K562 (cell line): ENCODE measurements at places on chromosomes 1 and 21.
A peak's percentile ranks its signal among the peaks of the same experiment; 100 is the strongest.

DNA sequence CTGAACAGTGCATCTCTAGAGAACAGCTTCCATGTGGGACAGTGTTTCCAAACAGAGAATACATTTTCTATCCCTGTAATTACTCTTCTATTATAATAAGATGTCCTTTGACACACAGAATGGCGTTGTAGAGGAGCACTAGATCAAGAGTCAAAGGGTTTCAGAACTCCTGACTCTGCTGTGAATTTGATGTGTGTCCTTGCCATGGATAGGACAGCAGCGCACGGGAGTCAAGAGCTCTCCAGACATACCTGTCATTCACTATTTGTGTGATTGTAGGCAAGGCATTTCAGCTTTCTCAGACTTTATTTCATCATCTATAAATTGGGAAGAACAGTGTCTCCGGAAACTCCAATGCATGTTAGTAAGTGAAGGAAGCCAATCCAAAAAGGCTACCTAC, 176.4 kb downstream of the RGS7 start:
- no peak for DNase-seq

DNA sequence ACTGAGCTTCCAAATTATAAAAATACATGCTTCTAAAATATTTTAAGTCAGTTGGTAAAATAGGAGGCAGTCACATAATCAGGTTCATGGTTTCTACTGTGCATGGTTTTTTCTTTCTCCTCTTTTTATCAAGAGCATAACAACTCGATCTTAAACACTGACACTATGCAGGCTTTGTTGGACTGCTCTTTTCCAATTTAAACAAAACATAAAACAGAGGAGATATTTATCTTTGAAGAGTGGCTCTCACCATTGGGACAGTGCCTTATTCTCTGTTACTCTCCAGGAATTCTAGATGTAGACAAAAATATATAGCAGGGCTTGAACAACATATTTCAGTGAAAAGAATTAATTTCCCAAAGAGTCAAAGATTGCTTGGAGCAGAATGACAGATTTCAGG, 883.5 kb upstream of the ADGRL2 start:
- DNase-seq, result no peak

DNA sequence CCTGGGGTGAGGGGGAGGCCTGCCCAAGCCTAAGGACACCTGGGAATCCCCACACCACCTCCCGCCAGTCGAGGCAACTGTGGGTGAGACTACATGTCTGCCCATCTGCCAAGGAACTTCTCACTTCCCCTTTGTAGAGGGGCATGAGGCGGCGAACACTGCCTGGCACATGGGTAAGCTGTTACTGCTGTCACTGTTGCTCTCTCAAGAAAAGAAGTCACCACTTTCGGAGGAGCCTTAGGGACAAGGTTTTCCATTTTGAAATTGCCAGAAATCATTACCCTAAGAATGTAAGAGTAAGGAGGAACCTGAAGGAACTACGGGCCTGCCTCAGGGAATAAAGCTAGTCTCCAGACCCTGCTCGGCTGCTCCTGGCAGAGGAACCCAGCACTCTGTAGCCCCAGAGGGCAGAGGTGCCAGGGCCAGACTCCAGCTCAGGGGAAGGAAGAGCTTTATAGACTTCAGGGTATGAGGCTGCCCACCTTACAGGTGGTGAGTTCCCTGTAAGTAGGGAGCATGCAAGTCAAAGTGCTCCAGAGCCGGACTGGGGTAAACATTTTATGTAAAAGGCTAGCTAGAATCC, 23.3 kb downstream of the SLC2A1 start:
- no peak for DNase-seq

GRCh38 chr1:31216016-31216415, 23.7 kb downstream of the NKAIN1 start:
- DNase-seq, result no peak

- DNase-seq, result no peak
Measured at GRCh38 chr1:208078752-208079151, 165.4 kb downstream of the PLXNA2 start.

GRCh38 chr1:61254634-61255357, 172.4 kb downstream of the NFIA start:
- no peak for DNase-seq

- no peak for DNase-seq
Measured at GRCh38 chr21:31078216-31078615, 39.9 kb upstream of the KRTAP19-8 start.

DNA sequence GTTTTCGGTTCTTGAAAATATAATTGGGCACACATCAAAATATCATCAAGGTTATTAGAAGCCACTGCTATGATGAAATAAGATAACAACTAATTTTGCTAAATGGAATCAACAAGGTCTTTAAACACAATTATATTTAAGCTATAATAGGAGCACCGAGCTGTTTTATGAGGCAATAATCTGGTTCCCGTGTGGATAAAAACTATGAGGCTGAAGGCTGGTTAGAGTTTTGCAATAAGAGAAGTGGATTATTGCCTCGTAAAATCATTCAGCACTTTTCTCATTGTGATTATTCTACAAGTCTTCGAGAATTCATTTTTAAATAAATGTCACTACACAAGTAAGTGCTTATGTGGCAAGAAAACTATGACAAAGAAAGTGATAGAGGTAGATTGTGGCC, 975.7 kb upstream of the ADGRL2 start:
- DNase-seq, result no peak

DNA sequence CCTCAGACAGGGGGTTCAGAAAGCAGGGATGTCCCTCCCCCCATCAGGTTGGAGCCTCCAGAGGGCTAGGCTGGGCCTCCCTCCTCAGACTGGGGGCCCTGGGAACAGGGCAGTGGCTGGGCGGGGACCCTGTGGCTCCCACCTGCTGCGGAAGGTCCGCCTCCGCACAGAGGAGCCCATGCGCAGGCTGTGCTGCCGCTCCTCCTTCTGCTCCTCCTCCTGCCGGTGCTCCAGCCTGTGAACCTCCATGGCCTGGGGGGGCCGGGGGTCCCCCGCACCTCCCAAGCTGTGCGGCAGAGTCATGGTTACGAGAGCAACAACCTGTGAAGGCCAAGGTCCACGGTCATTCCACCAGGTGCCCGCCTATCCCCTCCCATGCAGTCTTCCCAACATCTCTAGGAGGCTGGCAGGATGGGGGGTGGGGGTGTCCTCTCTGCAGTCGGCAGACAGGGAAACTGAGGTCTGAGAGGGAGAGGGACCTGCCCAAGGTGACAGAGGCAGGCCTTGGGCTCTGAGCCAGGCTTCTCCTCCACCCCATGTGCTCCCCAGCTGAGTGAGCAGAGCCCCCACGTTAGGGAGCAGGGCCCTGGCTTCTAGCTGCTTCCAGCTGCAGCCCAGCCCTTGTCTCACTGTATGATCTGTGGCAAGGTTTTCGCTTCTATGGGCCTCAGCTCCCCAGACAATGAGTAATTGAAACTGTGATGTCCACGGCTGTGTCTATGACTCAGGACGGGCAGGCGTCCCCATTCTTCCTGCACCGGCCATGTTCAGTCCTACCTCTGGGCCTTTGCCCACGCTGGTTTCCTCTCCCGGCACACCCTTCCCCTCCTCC, 3.4 kb downstream of the MYOM3 start:
- peak; percentile 34 for DNase-seq

GRCh38 chr1:215617979-215618378, 50.9 kb downstream of the KCTD3 start:
- DNase-seq, result no peak

- no peak for DNase-seq
Measured at GRCh38 chr1:232704694-232705680, 75.1 kb upstream of the SIPA1L2 start.

DNA sequence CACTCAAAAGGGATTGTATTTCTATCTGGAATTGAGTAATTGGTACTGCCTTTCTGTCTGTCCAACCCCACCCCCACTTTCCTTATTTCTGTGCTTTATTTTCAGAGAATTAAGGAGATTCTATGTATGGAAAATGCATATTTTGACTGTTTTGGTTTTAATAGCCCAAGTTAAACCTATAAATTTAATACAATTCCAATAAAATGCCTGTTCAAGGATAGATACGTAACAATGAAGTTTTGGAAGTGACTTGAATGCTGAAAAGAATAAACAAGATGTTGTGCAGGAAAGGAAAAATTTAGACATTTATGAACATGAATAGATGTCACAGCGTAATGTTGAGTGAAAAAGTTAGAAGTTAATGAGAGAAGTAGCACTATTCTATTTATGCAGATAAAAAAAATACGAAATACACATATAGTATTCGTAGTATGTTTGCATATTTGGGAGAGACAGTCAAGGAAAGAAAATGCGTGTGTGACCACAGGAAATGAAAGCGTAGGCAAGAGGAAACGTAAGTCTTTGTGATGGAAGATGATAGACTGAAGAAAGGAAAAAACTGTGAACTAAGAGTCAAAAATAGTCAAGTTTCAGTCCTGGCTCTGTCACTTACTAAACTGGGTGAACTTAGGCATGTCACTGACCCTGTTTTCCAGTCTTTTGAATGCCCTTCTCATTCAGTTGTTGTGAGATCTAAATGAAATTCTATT, 62.1 kb downstream of the MEF2D start:
- no peak for DNase-seq

- no peak for DNase-seq
Measured at GRCh38 chr21:31201548-31201947, 142.5 kb downstream of the TIAM1 start.

- no peak for DNase-seq
Measured at GRCh38 chr1:208042868-208043267, 131.9 kb upstream of the CD34 start.

- no peak for DNase-seq
Measured at GRCh38 chr1:213661302-213661701, 326.5 kb upstream of the PROX1 start.

DNA sequence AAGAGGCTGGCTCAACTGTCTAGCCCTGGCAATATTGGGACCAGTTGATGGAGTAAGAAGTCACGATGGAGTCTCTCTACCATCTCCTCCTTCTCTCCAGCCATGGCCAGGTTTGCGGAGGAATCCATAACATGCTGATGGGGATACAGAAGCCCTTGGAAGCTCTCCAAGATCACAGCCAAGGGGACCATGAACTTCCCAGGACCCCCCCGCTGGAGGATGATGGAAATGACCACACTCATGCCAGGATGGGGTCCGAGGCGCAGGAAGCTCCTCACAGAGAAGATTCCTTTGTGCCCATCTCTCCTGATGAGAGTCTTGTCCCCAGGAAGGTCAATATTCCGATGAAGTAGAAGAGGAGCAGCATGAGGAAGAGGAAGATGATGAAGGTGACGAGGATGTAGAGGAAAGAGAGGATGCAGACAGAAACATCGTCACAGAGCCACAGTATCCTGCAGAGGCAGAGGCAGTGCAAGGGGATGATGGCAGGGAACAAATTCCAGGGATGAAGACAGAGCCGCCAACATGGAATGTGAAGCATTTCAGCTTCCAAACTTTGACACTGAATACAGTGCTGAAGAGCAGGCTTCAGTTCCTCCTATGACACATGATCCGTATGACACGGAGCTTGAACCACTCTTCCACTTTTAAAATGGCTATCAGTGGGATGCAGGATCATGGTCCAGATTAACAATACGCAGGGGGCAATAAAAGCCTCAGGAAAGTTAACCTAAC, 57.9 kb upstream of the EDN2 start:
- no peak for DNase-seq

- no peak for DNase-seq
Measured at GRCh38 chr1:162635418-162635817, 3.2 kb downstream of the DDR2 start.

GRCh38 chr1:151860504-151861187, 7.1 kb upstream of the THEM5 start:
- DNase-seq, result peak; percentile 10

DNA sequence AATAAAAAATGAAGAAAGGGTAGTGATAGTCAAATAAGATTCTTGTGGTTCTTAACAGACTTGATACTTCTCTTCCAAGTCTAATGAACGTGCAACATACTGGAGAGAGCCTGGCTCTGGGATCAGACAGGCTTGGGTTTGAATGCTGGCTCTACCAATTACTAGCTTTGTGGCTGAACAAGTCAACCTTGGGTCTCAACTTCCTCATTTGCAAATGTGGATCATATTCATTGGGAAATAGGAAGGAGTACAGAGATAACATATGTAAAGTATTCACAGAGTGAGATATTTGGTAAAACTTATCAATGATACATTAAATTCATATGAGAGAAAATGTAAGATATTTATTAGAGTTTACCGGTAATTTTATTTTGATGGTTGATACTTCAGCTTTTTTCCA, 2.0 kb downstream of the EDEM3 start:
- DNase-seq, result no peak

GRCh38 chr1:57206038-57206437, 217.8 kb downstream of the DAB1 start:
- no peak for DNase-seq

- peak; percentile 76 for DNase-seq
Measured at GRCh38 chr1:206672011-206672688, 12.6 kb upstream of the MAPKAPK2 start.

- no peak for DNase-seq
Measured at GRCh38 chr1:186659890-186660341, 20.3 kb downstream of the PTGS2 start.

DNA sequence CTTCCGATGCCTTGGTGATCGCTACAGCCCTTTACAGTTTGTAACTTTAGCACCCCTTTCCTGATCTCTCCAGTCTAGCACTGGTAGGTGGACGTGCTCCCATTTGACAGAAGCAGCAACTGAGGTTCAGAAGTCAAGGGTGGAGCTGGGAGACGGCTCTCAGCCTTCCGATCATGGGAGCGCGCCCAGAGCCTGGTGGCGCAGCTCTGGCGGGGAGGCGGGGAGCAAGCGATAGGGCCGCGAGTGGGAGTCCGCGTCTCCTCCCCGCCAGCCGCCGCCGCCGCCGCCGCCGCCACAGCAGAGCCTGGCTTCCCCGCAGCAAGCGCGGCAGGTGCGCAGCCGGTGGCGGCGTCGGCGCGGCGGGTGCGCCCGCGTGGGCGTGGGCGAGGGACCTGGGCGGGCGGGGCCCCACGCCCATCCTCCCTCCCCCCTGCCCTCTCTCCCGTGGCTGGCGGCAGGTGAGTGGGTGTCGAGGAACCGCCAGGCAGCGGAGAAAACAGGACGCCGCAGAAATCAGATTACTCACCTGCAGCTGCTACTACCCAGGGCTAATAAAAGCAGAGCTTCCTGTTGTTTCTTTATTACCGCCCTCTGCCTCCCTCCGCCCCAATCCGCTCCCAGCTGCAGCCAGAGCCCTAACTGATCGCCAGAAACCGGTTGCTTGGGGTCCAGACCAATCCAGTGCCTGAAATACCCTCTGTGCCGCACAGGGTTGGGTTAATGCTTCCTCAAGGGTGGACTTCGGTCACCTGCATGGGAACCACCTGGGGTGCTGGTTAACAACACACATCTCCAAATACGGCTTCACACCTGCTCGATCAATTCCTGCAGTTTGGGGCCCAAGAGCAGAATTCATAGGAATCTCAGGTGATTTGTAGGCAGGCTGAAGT, 60.2 kb upstream of the ID3 start:
- peak; percentile 40 for DNase-seq

DNA sequence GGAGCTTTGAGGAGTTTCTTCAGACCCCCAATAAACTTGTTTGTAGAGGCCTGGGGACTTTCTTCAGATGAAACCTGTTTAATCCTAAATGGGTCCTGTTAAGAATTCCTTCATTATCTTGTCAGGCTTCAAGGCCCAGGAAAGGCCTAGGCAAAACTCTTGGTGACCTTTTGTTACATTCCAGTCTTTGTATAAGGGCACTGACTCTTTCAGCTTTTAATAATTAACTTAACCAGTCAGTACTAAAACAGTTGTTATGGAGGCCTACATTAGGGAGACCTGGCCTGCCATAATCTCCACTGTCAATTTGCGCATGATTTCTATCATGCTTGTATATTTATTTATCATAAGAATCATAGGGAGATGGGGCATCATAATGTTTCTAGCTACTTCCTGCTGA, 110.2 kb downstream of the FCRL5 start:
- no peak for DNase-seq
